HCT116 (cell line): ENCODE measurements at places on chromosomes 12 and 14. TPM values are rescaled to one million over a fixed set of nuclear protein-coding genes. Genes with fewer than 3 reads are reported as not detected.

- no peaks in the 10 kb centered on the region for H3K4me1 ChIP-seq
- H3K36me3 ChIP-seq, result no peaks in the 10 kb centered on the region
- no peak for DNase-seq
- H3K27me3 ChIP-seq, result peaks cover 10% of the 10 kb centered on the region
- no peak overlapping the region for H3K27ac ChIP-seq
Observed at GRCh38 chr14:95573313-95573712, 38.5 kb downstream of the GLRX5 start.

GRCh38 chr14:68807148-68807600 lies 14.3 kb upstream of the ZFP36L1 start:
- no peaks in the 10 kb centered on the region for H3K27me3 ChIP-seq
- no peaks in the 10 kb centered on the region for H3K36me3 ChIP-seq
- peaks cover 24% of the 10 kb centered on the region; the same call in 1 of the 2 replicates for H3K4me1 ChIP-seq
- peak overlapping the region; percentile 6 for H3K27ac ChIP-seq

DNA sequence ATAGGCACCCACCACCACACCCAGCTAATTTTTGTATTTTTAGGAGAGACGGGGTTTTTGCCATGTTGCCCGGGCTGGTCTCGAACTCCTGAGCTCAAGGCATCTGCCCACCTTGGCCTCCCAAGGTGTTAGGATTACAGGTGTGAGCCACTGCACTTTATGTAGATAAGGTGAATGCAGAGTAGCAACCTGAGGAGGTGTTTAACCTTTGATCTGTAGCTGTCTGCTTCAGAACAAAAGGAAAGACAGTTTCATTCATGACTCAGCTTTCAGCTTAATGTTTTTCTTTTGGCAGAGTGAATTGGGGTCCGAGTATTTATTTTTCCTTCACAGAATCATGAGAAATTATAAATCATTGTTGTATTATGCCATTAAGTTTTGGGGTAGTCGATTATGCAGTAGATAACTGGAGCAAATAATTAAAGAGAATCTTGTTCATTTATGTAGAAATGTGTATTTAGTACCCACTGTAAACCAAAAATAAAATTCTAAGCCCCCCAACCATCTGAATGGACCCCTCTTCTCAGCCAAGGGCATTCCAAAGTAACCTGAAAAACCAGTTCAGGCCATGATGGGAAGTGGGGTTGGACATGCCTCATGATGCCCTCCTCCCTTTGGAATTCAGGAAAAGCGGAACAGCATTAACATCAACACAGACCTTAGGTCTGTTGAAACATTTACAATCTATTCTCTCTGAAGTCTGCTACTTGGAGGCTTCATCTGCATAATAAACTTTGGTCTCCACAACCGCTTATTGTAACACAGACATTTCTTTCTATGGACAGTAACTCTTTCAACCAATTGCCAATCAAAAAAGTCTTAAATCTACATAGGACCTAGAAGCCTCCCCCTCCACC lies 10.7 kb upstream of the STX2 start:
- peaks cover 16% of the 10 kb centered on the region for H3K4me1 ChIP-seq
- DNase-seq, result no peak
- H3K36me3 ChIP-seq, result no peaks in the 10 kb centered on the region
- H3K27me3 ChIP-seq, result no peaks in the 10 kb centered on the region

GRCh38 chr14:101865288-101865687 lies 99.1 kb upstream of the DYNC1H1 start:
- H3K4me3 ChIP-seq, result no peak overlapping the region
- H3K4me1 ChIP-seq, result no peaks in the 10 kb centered on the region; the same call in 1 of the 2 replicates
- H3K36me3 ChIP-seq, result no peaks in the 10 kb centered on the region
- no peak for DNase-seq
- H3K27ac ChIP-seq, result no peak overlapping the region
- no peaks in the 10 kb centered on the region for H3K27me3 ChIP-seq

B3GNT4 gene
- 7.1 TPM for total RNA-seq

GRCh38 chr14:71583705-71584104 lies 348.5 kb upstream of the RGS6 start:
- no peaks in the 10 kb centered on the region for H3K4me1 ChIP-seq
- no peak overlapping the region for H3K4me3 ChIP-seq
- no peak for DNase-seq
- H3K27me3 ChIP-seq, result no peaks in the 10 kb centered on the region
- no peak overlapping the region for H3K27ac ChIP-seq
- no peaks in the 10 kb centered on the region for H3K36me3 ChIP-seq

GRCh38 chr12:67943141-67943892 lies 45.9 kb upstream of the IFNG-AS1 start:
- H3K36me3 ChIP-seq, result no peaks in the 10 kb centered on the region
- H3K4me3 ChIP-seq, result no peak overlapping the region
- H3K27me3 ChIP-seq, result no peaks in the 10 kb centered on the region
- DNase-seq, result peak; percentile 39

NDUFA9 gene
- total RNA-seq, result 95.4 TPM

DNA sequence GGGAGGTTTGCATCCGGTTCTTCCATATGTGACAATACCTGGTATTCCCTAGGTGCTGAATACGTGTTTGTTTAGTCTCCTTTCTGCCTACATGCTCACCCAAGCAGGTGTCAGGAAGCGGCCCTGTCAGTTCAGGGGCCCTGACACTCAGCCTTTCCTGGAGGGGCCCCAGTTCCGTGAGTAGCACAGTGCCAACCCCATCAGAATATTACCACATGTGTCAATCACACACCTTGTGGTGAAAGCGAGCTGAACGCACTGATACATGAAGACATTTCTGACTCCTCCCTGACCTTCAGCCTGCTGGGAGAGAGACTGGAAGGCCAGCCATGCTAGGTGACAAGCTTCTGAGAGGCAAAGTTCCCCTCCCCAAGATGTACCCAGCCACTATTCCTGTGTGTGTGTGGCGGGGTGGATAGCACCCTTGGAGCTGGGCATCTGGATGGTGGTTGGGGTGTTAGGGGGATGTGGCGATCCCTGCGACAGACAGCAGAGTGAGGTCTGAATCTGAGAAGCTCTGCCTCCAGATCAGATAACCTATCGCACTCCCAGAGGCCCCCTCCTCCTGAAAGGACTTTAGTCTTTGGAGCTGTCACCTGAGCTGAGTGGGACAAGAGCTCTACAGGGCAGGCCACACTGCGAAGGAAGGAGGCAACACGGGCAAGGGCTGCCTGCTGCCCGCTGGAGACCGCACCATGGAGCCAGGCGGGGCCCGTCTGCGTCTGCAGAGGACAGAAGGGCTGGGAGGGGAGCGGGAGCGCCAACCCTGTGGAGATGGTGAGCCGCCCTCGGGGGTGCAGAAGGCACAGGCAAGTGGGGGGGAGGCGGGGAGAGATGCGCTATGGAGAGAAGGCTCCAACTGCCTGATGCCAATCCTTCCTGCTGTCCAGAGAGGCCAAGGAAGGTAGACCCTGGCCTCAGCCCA lies at the start of gene SOAT2:
Gene SOAT2 (plus strand): TSS at position 604 of the 925 bp plus-strand sequence. CDS start 92 bp downstream, at position 696.
- H3K4me3 ChIP-seq, result no peak within 1 kb of the TSS
- no peak within 1 kb of the TSS for H3K27ac ChIP-seq
- no peaks in the 10 kb centered on the region for H3K36me3 ChIP-seq
- peaks cover 19% of the 10 kb centered on the region for H3K4me1 ChIP-seq
- DNase-seq, result no peak

DNA sequence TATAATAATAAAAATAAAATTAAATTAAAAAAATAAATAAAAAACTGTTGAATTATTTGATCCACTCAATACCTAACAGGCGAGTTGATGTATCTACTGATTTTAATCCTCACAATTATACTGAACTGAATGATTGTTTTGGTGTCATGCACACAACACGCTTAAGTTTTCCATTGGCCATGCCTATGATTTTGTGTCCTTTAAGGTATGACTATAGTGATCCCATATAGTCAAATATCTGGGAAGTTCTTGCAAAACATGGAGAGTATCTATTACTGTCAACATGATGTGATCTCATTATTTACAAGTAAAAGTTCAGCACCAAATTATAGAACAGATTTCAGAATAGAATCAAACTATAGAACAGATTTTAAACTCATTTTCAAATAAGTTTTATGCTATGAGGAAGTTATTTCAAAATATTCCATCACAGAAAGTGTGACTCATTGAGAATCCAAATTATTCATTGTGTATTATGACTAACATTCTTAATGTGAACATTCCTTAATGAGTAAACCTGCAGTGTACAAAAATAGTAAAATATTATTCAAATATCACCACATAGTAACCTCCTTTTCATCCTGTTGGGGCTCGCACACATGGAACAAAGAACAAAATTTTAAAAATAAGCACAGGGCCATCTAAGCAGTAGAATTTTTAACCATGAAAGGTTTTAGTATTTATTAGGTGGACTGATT lies 190.4 kb downstream of the SLC25A21 start:
- DNase-seq, result no peak
- peak overlapping the region; percentile 17; the same call in 1 of the 2 replicates for H3K27ac ChIP-seq
- H3K4me3 ChIP-seq, result no peak overlapping the region
- peaks cover 17% of the 10 kb centered on the region for H3K4me1 ChIP-seq
- H3K36me3 ChIP-seq, result no peaks in the 10 kb centered on the region

DNA sequence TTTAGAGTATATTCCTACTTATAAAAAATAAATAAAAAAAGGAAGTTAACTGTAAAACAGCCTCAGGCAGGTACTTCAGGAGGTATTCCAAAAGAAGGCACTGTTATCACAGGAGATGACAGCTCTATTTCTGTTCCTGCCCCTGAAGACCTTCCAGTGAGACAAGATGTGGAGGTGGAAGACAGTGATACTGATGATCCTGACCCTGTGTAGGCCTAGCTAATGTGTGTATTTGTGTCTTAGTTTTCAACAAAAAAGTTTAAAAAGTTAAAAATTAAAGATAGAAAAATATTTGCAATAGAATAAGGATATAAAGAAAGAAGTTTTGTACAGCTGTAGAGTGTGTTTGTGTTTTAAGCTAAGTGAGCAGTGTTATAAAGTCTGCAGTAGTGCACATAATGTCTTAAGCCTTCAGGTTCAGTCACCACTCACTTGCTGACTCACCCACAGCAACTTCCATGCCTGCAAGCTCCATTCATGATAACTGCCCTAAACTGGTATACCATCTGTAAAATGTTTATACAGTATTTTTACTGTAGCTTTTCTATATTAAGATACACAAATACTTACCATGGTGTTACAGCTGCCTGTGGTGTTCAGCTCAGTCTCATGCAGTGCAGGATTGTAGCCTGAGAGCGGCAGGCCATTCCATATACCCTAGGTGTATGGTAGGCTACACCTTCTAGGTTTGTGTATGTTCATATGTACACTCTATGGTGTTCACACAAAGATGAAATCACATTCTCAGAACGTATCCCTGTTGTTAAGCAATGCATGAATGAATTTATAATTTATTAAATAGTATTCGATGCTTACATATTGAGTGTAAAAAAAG lies 121.1 kb downstream of the ANO6 start:
- no peaks in the 10 kb centered on the region for H3K4me1 ChIP-seq
- no peaks in the 10 kb centered on the region for H3K27me3 ChIP-seq
- no peak overlapping the region for H3K27ac ChIP-seq
- H3K36me3 ChIP-seq, result no peaks in the 10 kb centered on the region
- no peak overlapping the region for H3K4me3 ChIP-seq

KRT83 gene
- not detected for total RNA-seq

GRCh38 chr14:101235335-101236103 lies 325.8 kb upstream of the DIO3 start:
- H3K4me1 ChIP-seq, result no peaks in the 10 kb centered on the region
- H3K4me3 ChIP-seq, result no peak overlapping the region
- H3K27ac ChIP-seq, result no peak overlapping the region
- no peaks in the 10 kb centered on the region for H3K27me3 ChIP-seq

DNA sequence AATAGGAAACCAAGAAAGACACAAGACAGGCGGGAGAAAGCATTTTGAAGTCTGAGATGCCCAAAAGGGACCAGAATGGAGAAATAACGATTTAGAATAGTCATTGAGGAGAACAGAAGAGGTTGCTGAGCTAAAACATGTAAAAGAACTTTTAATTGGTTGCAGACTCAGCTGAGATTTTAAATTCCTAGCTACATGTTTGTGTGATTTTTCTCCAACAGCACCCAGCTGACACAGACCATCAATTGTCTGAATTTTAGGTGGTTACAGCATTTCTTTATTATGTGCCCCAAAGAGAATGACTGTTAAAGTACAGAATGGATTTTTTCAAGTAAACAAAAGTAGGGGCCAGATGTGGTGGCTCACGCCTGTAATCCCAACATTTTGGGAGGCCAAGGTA lies 50.3 kb downstream of the BAZ1A start:
- H3K36me3 ChIP-seq, result peaks cover 4% of the 10 kb centered on the region; the same call in 1 of the 2 replicates
- no peaks in the 10 kb centered on the region for H3K4me1 ChIP-seq
- H3K4me3 ChIP-seq, result no peak overlapping the region
- H3K27me3 ChIP-seq, result no peaks in the 10 kb centered on the region
